ENCODE measurements at places on chromosomes 1 and 21. TPM values are rescaled to one million over a fixed set of nuclear protein-coding genes. Genes with fewer than 3 reads are reported as not detected.

The TDRD5 gene
- not detected for total RNA-seq

The ATP13A2 gene
- total RNA-seq, result 98.5 TPM

The GNAT2 gene
- total RNA-seq, result 0.14 TPM

The RGS7 gene
- total RNA-seq, result not detected

The OR2L2 gene
- total RNA-seq, result not detected

The OR10K2 gene
- total RNA-seq, result not detected

The VHLL gene
- not detected for total RNA-seq

The AK5 gene
- 2.3 TPM for total RNA-seq

The TP73 gene
- 9.5 TPM for total RNA-seq
